HuH-7 (cell line): ENCODE measurements at places on chromosomes 12 and 14.

- no peak for DNase-seq
Measured at GRCh38 chr12:114400361-114400811, 5.6 kb downstream of the TBX5 start.

- DNase-seq, result no peak
Measured at GRCh38 chr12:77218278-77218677, 152.9 kb upstream of the E2F7 start.

DNA sequence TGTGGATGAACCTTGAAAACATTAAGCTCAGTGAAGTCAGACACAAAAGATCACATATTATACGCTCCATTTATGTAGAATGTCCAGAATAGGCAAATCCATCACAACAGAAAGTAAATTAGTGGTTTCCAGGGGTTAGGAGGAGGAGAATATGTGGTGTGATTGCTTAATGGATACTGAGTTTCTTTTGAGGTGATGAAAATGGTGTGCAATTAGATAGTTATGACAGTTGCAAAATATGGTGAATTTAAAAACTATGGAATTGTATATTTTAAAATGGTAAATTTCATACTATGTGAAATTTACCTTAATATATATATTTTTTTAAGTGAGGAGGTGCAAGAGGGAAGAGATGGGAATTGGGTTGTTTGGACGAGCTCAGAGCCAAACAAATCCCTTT, 46.3 kb upstream of the KICS2 start:
- no peak for DNase-seq

DNA sequence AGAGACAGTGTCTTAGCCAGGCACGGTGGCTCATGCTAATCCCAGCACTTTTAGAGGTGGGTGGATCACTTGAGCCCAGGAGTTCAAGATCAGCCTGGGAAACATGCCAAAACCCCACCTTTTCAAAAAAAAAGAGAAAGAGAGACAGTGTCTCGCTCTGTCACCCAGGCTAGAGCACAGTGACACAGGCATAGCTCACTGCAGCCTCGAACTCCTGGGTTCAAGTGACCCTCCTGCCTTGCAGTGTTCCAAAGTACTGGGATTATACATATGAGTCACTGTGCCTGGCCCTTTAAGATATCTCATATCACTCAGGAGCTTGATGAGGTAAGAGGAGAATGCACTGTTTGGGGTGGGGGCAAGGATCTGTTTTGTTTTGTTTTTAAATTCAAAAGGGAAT, 48.1 kb upstream of the LTBP2 start:
- no peak for DNase-seq

DNA sequence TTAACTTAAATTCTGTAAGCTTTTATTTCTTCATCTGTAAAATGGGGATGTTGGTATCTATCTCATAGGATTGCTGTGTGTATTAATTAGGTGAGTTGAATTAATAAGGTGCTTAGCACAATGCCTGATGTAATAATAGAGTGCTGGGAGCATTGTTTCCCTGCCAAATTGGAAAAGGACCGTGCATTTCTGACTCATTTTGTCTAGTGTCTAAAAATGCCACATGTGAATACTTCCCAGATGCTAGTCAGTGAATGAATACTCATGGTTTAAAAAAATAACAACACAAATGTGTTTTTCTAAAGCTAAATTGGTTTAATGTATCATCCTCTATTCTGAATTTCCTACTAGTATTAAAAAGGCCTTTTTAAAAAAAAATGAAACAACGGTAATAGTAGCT, 45.4 kb upstream of the NEDD1 start:
- no peak for DNase-seq
